NCI-H187 treated with DMSO at 0.1 percent for 48 hours (cell line): ENCODE measurements at places on chromosomes 3 and 15.

GRCh38 chr3:197485143-197485542 lies 70.6 kb downstream of the BDH1 start:
- no peak for DNase-seq

GRCh38 chr15:99995543-99995942 lies 262.3 kb upstream of the LYSMD4 start:
- DNase-seq, result no peak

DNA sequence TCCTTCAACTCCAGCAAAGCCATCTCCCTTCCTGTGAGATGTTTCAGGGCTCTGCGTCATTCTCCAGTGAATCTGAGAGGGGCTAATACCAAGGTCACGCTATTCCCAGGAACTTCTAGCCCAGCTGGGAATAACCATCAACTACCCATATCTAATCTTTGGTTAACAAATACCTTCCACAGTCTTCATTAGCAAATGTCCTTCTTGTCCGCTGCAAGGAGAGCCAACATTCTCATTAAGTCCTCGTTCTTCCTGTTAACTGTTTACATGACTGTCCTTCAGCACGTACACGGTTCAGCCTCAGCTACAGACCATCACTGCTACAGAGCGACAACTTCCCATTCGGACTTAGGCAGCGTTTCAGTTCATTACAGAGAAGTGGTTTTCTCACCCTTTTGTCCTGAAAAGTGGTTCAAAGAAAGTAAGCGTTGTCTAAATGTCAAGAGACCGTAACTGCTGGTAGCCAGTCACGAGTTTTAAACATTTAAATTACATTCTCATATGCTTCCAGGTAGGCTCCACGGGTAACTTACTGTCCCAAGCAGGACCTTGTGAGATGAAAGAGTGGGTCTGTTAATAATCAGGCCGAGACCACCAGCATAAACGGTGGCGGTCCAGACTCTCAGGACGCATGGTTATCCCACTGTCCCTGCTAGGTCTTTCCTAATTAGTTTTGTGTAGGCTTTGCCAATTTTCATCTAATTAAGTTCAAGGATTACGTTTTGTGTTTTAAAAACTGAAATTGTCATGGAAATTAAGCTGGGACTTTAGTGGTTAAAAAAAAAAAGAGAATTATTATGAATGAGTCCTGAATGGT lies 63.8 kb downstream of the CHSY1 start:
- DNase-seq, result no peak

- DNase-seq, result no peak
Observed at GRCh38 chr3:190265796-190266195, 56.5 kb downstream of the CLDN1 start.

DNA sequence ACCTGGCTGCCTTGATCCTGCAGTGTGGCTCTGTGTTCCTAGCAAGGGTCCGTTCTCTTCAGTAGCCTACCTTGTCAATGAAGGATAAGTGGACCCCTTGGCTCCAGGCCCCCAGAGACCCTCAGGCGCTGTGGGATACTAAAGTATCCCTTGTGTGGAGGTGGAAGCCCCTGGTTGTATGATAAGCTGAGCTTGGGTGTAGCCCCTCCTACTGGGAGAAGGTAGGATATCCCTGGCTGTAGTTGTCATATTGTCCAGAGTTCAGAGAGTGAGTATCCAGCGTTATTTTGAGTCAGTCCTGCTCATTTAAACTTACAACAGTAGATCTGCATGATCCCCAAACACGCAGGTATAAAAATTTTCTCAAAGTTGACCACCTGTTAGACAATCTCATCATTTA lies 496.8 kb downstream of the CNTN4 start:
- DNase-seq, result no peak

DNA sequence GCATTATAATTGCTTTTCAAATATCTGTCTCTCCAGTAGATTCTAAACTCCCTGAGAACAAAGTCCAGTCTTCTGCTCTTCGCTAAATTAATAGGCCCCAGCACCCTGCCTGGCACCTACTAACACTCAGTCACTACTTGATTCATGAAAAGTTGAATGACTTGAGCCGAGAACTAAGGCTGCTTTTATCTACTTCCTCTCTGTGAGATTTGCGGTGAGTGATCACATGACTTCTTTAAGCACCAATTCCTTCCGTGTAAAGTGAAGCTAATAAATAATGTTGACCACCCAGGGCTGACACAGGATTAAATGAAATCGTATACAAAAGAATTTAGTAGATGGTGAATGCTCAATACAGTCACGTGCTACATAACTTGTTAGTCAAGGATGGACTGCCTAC lies 44.6 kb upstream of the PGPEP1L start:
- no peak for DNase-seq

- no peak for DNase-seq
Observed at GRCh38 chr3:107994956-107995715, 95.7 kb downstream of the CD47 start.

DNA sequence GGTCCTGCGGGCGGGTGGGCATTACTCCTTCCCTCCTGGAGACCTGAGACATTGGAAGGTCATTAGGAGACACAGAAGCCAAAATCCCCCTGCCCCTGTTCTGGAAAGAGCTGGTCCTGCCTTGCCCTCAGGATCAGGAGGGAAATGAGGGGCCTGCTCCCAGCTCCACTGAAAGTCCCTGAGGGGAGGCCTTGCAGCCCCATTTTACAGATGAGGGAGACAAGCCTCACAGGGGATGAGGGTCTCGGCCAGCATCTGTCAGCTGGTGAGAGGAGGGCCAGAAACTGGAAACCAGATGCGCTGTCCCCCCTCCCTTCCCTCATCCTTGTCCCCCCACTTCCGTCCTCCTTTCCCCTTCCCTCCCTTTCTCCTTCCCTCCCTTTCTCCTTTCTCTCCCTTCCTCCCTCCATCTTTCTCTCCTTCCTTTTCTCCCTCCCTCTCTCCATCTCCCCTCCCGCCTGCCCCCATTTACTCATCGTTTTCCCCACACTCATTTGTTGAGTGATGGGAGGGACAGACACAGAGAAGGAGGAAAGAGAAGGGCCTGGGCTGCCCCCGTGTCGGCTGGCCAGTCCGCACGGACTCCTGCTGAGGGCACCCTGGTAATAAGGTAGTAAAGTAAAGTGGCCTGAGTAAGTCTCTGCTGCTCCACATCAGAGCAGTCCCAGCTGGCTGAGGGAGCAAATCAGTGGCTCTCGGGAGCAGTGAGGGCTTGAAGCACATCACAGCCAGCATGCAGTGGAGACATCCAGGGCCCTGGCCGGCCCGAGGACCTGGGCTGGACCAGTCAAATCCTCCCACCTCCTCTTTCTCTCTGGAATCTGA lies 112.4 kb upstream of the ALDH1A3 start:
- no peak for DNase-seq

- no peak for DNase-seq
Observed at GRCh38 chr3:8981700-8982099, 18.4 kb upstream of the RAD18 start.

DNA sequence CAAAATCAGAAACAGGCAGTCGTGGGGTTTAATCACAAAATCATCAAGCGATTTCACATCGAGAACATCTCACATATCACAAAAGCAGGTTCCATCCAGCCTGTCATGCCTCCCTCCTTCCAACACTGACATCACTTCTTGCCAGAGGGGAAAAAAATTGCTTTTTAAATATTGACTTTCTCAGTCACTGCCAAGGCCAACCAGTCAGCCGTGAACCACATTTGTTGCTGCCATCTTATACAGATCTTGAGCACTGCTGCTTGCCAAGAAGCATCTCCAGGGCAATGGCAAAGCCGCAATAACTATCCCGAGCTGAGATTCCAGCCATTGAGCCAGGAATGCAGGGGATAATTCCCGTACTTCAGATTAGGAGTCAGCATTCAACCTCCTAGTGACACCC lies 174.6 kb downstream of the ANXA2 start:
- peak; percentile 27 for DNase-seq

GRCh38 chr3:21654241-21654640 lies 96.8 kb downstream of the ZNF385D start:
- no peak for DNase-seq

DNA sequence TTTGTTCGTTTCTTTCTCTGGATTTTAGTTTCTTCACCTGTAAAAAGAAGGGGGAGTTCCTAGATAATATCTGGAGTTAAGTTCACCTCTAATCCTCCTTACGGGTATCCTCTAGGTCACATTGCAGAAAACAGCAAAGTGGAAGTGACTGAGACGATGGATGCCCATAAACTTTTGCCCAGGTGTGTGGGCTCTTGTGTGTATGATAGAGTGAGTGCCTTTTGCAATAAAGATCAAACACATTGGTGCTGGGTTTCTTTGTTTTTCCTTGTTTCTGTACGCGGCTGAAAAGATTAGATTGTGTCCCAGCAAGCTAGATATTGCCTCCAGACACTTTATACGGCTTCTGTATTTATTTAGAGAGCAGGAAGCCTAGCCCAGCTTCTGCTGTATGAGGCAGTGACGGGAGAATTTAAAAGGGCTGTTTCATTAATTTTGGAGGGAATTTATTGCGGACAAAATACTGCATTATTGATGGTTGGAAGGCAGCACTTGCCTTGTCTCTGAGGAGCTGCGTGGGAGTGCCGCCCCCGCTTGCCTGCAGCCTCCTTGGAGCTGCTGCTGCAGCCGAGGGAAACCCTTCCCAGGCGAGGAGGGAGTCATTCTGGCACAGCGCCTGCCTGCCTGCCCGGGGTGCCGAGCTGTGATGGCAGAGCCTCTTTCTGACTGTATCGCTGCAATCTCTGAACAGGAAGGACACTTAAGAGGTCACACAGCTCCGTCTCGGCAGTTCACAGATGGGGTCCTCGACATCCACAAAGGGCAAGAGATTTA lies 38.5 kb downstream of the PYDC2 start:
- no peak for DNase-seq

DNA sequence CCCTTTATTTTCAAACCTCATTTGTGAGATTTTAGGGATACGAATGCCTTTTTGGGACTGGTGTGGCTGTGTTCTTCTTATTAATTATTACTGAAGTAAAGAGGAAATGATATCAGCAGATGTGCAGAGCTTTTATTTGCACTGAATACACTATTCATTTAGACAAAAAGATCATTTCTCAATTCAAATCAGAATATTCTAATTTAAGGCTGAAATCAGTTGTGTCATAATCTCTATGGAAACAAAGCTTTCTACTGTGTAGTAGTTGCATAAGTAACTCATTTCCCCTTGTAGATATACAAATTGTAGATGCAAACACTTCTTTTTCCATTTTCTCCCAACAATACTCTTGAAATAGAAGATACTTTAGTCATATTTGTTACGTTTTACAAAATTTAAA lies 56.0 kb downstream of the PDE8A start:
- DNase-seq, result no peak

- DNase-seq, result no peak
Observed at GRCh38 chr3:114213292-114213626, 24.1 kb downstream of the ZNF80 start.

GRCh38 chr3:114329823-114330222 lies 36.0 kb downstream of the TIGIT start:
- DNase-seq, result no peak

- DNase-seq, result no peak
Observed at GRCh38 chr3:21062831-21063294, 688.1 kb downstream of the ZNF385D start.

- DNase-seq, result no peak
Observed at GRCh38 chr3:72346526-72346926, 501.7 kb downstream of the SHQ1 start.

DNA sequence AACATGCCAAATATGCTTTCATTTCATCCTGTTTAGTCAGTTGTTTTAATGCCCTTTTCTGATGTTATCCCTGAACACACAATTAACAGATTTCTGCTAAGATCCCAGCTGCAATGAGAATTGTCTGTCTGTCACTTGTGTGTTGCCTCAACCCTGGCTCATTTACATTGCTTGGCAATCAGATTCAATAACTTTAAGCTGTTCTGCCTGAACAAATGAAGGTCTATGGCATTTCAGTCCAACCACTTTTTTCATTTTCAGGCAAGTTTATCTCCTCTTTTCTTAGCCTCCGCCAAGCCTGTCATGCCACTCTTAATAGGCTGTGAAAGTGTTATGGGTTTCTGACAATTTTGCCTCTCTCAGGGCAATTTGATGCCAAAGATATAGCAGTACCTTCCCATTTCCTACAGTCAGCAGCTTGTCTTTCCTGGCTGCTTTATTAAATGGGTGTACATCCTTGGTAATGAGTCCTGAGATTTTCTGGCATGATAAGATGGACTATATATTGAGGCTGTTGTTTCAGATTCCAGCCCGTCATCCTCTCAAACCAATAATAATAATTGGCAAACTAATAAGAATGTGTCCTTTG lies 68.7 kb upstream of the ADAMTS9 start:
- DNase-seq, result no peak

DNA sequence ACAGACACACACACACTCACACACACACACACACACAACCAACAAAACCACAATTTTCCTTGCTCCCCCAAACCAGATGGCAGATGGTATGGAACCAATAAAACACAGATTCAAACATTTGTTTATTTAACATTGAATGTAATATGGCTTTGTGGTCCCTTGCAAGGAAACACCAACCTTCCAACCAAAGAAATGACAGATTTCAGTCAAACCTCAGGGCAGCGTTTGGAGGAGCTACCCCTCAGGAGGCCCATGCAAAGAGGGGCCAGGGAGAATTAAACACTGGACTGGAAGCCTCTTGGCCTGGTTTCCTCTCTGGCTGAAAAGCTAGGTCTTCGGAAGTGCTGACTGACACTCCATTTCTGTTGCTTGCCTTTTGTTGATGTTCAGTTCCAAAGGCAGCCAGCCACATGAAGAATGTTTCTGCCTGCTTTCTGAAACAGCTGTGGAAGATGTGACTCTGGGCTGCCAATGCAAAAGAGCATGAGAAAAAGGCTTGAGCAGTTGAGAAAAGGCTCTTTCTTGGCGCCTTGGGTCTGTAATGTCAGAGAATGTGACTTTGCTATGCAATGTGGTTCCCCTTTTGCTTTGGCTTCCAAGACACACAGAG lies 296.1 kb downstream of the RPLP1 start:
- DNase-seq, result no peak

- no peak for DNase-seq
Observed at GRCh38 chr3:171018156-171018935, 8.2 kb downstream of the SLC2A2 start.

- DNase-seq, result no peak
Observed at GRCh38 chr3:144818973-144819372, 847.4 kb downstream of the DIPK2A start.
